ENCODE measurements at places on chromosomes 2 and 18.
A peak's percentile ranks its signal among the peaks of the same experiment; 100 is the strongest.

GRCh38 chr2:240128608-240129145 is 7.4 kb downstream of the COPS9 start:
- no peak for DNase-seq

DNA sequence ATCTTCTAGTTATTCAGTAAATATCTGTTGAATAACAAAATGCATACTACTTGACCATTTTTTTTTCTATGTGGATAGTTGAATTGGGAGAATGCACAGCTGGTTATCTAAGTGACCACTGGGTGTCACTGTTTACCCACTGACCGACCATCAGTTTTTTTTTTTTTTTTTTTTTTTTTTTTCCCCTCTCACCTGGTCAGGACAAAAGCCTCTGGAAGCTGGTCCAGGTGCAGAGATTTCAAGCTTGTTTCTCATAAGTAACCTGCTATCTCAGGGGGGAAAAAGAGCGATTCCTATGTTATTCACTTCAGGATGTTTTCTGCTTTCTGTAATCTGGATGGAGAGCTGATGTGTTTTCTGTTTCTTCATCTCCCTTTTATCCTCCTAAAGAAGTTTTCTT is 256.0 kb downstream of the DCDC2C start:
- DNase-seq, result no peak

- no peak for DNase-seq
These were observed 31.8 kb downstream of the AFF3 start for GRCh38 chr2:100110614-100111000.

DNA sequence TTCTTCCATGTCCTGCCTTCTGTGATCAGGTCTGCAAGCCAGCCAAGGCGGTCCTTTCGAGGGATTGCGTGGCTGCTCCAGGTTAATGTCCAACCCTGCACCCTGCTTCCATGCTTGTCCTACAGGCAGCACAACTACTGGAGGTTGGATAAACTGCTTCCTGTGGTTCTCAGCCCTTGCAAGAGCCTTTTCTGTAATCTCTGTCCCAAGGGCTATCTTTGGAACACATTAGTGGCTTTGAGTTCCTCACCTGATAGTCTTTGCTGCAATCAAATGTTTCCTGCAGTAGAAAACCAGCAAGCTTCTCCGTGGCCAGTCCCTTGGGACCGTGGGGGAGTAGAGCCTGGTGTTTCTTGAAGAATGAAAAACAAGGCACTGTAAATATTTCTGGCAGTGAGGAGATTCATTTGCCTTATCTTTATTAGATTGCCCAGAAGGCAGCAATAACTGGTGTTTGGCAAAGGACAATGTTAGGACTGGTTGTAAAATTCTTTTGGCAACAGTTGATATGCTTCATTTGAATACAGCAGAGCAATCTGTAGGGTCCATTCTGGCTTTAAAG is 214.4 kb downstream of the FHOD3 start:
- no peak for DNase-seq

DNA sequence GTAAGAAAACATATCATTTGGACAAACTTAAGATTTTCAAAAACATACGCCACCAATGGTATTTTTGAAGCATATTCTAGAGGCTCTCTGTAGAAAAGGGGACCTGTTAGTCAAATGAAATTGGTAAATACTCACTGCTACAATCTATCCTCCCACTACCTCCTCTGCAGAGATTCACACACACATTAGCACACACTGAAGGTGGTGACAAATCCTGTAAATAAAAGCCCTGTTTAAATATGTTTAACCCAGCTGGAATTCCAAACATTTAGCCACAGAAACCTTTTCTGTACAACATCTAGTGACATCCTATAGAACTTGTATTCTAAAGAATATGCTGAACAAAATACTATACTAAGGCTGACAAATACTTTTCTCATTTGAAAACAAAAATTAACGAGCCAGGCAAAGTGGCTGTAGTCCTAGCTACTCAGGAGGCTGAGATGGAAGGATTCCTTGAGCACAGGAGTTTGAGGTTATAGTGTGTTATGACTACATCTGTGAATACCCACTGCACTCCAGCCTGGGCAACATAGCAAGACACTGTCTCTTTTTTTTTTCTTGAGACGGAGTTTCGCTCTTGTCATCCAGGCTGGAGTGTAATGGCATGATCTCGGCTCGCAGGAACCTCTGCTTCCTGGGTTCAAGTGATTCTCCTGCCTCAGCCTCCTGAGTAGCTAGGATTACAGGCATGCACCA is 25.9 kb downstream of the ALS2 start:
- DNase-seq, result no peak

DNA sequence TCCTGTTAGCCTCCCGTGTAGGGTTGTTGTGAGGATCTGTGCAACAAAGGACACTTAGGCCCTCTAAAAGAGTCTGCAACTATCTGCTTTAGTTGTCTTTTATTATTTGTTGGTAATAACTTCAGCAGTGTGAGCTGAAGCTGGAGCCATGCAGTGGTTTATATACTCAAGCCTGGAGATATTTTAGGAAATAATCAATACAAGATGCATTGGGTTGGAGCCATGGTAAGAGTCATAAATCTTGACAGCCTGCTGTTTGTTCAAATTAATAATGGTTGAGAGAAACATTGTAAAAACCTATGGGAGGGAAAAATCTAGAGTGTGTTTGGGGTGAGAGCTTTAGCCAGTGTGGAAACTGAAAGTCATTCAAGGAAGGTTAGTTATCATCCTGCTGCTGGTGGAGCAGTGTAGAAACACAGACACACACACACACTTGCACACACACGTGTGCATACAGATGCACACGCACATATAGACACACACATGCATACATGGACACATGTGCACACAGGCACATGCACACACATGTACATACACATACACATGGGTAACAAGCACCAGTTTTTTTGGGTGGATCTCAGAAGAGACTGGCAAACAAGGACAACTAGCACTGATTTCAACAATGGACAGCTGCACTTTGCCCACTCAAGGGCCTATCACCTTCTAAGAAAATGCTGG is 51.0 kb downstream of the ACOXL start:
- no peak for DNase-seq

- no peak for DNase-seq
These were observed 224.4 kb upstream of the SMAD2 start for GRCh38 chr18:48154828-48155227.

DNA sequence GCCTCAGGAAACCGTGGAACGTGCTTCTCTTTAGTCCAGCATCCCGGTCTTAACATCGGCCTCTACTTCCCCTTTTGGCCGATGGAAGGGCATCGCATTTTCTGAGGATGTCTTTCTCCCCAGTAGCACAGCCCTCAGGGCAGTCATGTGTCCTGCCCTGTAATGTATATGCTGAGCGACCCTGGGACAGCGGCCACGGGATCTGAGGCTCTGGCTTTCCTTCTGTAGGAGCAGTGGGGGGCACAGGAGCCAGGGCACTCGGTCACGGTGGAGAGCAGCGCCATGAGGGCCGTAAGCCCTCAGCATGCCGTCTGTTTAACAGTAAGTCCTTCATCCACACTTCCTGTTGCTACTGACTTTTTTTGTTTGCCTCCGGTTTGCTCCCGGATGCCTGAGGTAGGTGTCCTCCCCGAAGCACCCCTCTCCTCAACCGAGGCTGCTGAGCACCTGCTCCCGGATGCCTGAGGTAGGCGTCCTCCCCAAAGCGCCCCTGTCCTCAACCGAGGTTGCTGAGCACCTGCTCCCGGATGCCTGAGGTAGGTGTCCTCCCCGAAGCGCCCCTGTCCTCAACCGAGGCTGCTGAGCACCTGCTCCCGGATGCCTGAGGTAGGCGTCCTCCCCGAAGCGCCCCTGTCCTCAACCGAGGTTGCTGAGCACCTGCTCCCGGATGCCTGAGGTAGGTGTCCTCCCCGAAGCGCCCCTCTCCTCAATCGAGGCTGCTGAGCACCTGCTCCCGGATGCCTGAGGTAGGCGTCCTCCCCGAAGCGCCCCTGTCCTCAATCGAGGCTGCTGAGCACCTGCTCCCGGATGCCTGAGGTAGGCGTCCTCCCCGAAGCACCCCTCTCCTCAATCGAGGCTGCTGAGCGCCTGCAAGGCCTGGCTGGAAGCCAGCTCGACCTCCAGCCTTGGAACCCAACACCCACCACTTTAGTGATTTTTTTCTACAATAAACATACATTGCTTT is 169.3 kb downstream of the HDAC4 start:
- DNase-seq, result no peak

DNA sequence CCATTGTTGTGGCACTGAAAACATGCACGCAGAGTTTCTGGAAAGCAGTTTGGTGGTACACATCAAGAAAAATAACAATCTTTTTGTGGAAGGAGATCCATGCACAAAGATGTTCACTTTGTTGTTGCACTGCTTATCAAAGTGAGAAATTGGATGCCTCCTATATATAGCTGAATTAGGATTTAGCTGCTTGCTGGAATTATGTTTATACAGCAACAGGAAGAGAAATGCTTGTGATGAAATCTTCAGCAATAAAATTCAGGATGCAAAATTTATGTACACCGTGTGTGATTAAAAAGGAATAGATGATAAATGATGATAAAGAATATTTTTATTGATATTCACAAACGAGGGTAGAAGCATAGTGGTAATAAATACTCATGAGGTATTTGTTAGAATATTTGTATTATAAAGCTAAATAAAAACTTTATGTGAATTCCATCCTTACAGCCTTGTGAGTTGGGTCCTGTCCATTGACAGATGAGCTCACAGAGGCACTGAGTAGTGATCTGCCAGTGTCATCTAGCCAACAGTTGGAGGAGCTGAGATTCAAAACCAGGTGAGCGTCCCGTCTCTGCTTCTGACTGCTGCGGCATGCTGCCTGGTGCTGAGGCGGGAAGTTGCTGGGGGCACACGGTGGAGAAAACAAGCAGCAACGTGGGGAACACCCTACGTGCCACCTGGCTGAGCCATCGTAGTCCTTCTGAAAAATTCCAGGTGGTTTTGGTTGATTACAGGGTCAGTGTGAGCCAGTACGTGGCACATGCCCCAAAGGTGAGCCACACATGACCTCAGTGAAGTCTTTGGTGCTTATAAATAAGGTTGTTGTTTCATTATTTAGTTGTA is 80.2 kb downstream of the ASAP2 start:
- DNase-seq, result no peak

- DNase-seq, result no peak
These were observed 75.1 kb downstream of the FSIP2 start for GRCh38 chr2:185813707-185814106.

- no peak for DNase-seq
These were observed 161.2 kb upstream of the PIEZO2 start for GRCh38 chr18:11310476-11311086.

- DNase-seq, result no peak
These were observed 4.6 kb downstream of the DOCK10 start for GRCh38 chr2:225037415-225038230.

GRCh38 chr2:206260188-206261012 is 14.1 kb upstream of the ZDBF2 start:
- no peak for DNase-seq

GRCh38 chr2:60885683-60886082 is 4.3 kb downstream of the REL start:
- no peak for DNase-seq

- no peak for DNase-seq
These were observed 213.2 kb downstream of the HDAC4 start for GRCh38 chr2:239187464-239188253.

- no peak for DNase-seq
These were observed 30.3 kb upstream of the ACYP2 start for GRCh38 chr2:54085069-54085468.

DNA sequence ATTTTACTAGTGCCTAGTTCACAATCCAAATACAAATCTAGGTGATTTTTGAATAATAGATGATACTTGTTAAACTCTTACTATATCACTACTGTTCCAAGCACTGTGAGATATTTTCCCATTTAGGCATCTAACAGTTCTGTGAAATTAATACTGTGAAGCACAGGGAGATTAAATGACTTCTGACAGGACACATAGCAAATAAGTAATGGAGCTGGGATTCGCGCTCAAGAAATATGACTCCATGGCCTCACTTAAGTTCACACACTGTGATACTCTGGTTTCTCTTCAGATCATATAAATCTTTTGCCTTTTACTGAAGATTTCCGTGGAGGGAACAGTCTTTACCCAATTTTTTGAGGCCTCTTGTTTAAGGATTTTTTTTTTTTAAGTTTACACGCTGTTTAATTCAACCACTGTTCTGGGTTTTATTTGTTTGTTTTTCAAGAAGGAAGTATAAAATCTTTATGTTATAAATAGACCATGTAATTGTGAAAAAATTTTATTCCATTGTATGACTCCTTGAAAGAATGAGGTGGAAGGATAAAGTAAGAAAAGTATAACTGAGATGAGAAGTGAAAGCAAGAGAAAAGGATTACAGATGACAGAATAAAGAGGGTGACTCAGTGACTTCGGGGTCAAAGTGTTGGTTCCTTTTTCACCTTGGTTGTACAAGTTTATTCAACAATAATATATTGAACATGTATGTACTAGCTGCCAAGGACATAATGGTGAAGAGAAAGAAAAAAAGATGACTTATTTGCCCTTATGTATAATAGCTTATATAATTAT is 30.2 kb downstream of the RBM45 start:
- no peak for DNase-seq

GRCh38 chr2:86785456-86785855 is 5.3 kb downstream of the CD8A start:
- no peak for DNase-seq

GRCh38 chr18:26438980-26439379 is 109.4 kb downstream of the KCTD1 start:
- no peak for DNase-seq

- no peak for DNase-seq
These were observed 320.8 kb downstream of the AFF3 start for GRCh38 chr2:99821572-99821971.

- no peak for DNase-seq
These were observed at the start of gene SOCS6 for GRCh38 chr18:70288851-70289328. SOCS6 (plus strand) TSS chr18:70289045; CDS start chr18:70324669, 35,624 bp downstream.

DNA sequence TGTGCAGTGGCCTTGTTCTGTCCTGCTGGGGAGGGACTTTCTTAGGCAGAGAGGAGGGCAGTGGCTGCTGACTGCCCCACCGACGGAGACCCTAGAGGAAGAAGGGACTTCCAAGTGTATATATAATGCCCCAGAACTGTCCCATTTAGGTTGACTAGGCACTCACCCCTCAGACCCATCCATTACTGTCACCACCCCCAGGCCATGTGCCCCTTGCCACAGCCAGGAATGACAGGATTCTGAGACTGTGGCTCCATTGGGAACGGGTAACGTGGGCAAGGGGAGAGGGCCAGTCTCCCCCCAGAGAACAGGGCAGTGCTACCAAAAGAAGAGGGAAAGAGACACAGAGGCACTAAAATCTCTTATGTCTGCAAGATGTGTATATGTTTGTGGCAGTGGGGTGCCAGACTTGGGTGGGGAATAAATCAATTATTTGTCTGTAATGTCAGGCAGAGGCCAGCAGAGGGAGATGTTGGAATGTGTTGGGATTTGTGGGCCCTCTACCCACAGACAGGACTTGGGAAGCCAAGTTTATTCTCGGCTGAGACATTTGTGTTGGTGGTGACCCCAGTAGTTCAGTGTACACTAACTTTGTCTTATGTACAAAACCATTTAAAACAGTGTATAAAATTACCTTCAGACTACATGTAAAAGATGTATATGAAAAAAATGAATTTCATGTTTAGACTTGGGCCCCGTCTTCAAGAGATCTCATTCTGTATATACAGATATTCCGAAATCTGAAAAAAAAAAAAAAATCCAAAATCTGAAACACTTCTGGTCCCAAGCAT is 24.0 kb upstream of the TMEM37 start:
- peak; percentile 25 for DNase-seq

Measured in stimulated activated CD4-positive, alpha-beta T cell treated with anti-CD3 and anti-CD28 coated beads, Interleukin-15, amount 100 ng/mL, for 48 hours (primary cell).